Stimulated activated CD8-positive, alpha-beta memory T cell treated with anti-CD3 and anti-CD28 coated beads, Interleukin-7, amount 100 ng/mL, for 4 hours (primary cell): ENCODE measurements at places on chromosomes 3 and 15.

- DNase-seq, result no peak
Measured at GRCh38 chr15:26620528-26621458, 152.1 kb downstream of the GABRB3 start.

DNA sequence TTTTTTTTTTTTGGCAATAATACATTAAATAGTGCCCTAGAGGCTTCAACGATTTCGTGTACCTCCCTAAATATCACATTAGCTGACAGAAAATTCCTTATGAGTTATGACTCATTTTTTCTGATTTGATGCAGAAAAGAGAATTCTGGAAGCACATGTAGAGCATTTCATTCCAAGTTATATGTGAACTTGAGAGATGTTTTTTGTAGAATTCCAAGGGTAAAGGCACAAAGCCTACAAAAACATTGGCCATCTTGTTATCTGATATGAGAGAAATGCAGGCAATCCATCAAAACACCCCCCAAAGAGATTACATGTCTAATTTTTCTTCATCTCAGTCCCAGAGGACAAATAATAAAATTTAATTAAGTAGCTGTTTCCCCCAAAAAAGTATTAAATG is 6.7 kb upstream of the PFN2 start:
- DNase-seq, result no peak

DNA sequence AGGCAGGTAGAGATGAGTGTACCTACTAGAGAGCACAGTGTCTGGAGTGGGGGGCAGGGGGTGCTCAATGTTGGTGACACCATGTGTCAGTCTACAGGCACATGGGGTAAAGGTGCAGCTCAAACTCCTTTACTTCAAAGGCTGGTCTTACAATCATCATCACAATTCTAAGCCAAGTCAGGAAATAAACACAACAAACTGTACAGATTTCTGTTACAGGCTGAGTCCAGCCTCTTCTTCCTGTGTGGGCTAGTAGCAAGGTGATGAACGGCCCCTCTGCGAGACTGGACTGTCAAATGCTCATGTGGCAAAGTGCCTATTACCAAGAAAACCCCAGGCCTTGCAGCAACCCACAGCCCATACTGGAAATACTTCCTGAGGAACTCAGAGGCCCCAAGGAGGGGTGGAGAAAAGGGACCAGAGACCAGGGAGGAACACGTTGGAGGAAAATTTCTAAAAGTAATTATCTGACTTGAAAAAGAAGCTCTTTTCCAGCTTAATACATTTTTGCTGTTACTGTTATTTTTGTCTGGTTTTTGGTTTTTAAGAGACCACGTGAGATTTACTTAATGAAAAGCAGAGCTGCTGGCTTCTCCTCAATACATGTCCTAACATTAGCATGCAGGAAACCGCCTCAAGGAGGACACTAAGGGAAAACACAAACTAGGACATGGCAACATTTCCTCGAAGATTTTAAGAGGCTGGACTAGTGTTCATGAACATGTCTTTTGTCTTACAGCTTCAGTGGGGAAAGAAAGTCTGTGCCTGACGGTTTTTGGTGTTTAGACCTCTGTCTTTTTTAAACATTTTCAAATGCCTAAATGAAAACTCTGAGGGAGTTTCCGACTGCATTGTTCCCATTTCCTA is 29.5 kb downstream of the TBC1D2B start:
- no peak for DNase-seq

GRCh38 chr15:48823237-48823636 is 12.4 kb upstream of the CEP152 start:
- no peak for DNase-seq
